Psoas muscle (tissue), 8 donors: ENCODE measurements at places on chromosomes 2 and 18. TPM values are rescaled to one million over a fixed set of nuclear protein-coding genes. Genes with fewer than 3 reads are reported as not detected.

Gene MCM6
- 4.9 TPM for polyA plus RNA-seq

Gene PRKAG3
- polyA plus RNA-seq, result 58.5 TPM

Gene ABCA12
- polyA plus RNA-seq, result not detected

Gene SGO2
- polyA plus RNA-seq, result 2.6 TPM

Gene KCNE4
- 0.58 TPM for polyA plus RNA-seq

Gene SFXN5
- 5.1 TPM for polyA plus RNA-seq

Gene RAMP1
- 367 TPM for polyA plus RNA-seq

Gene UGT1A8
- not detected for polyA plus RNA-seq

Gene IL36RN
- polyA plus RNA-seq, result not detected

Gene SCN2A
- under 0.01 TPM for polyA plus RNA-seq

Gene CPLX4
- not detected for polyA plus RNA-seq

Gene FSIP2
- polyA plus RNA-seq, result 0.03 TPM

Gene EVX2
- not detected for polyA plus RNA-seq

Gene AOX1
- polyA plus RNA-seq, result 12.4 TPM

Gene MAPK4
- 0.68 TPM for polyA plus RNA-seq

Gene GREB1L
- 2.2 TPM for polyA plus RNA-seq

Gene ATG16L1
- 15.1 TPM for polyA plus RNA-seq

Gene GIGYF2
- 14.4 TPM for polyA plus RNA-seq

Gene UGT1A9
- polyA plus RNA-seq, result not detected

Gene ZNF638
- 58.6 TPM for polyA plus RNA-seq

Gene ALPP
- not detected for polyA plus RNA-seq

Gene ILKAP
- polyA plus RNA-seq, result 55.2 TPM

Gene MSH6
- polyA plus RNA-seq, result 9.8 TPM

Gene TNS1
- polyA plus RNA-seq, result 73.4 TPM

Gene KCTD1
- 2.6 TPM for polyA plus RNA-seq

Gene IRS1
- 21.0 TPM for polyA plus RNA-seq

Gene CHRND
- 6.5 TPM for polyA plus RNA-seq

Gene GRP
- not detected for polyA plus RNA-seq

Gene ADD2
- polyA plus RNA-seq, result 0.09 TPM

Gene C1GALT1C1L
- polyA plus RNA-seq, result 0.43 TPM

Gene ADCYAP1
- polyA plus RNA-seq, result 0.03 TPM
